ENCODE measurements at places on chromosomes 1 and 21.

DNA sequence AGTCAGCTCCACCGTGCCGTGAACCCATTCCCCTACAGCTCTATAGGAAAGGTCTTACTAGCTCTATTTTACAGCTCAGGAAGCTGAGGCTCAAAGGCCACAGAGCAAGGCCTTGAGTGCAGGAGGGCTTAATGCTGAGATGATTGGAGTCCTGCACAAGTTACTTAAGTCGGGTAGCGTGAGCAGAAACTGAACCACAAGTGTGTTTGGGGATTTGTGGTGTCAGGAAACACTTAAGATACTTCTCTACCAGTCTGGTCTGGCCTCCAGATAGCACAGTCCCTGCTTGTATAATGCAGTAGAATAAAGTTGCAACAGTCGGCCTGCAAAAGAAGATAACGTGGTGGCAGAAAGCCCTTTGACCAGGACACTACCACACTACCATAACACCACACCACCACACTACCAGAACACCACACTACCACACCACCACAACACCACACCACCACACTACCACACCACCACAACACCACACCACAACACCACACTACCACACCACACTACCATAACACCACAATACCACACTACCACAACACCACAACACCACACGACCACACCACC lies 118.1 kb downstream of the SPSB1 start:
- DNase-seq, result no peak

GRCh38 chr1:147647796-147648633 lies 22.3 kb downstream of the ACP6 start:
- no peak for DNase-seq

- no peak for DNase-seq
Measured at GRCh38 chr1:14460173-14460572, 138.3 kb upstream of the KAZN start.

DNA sequence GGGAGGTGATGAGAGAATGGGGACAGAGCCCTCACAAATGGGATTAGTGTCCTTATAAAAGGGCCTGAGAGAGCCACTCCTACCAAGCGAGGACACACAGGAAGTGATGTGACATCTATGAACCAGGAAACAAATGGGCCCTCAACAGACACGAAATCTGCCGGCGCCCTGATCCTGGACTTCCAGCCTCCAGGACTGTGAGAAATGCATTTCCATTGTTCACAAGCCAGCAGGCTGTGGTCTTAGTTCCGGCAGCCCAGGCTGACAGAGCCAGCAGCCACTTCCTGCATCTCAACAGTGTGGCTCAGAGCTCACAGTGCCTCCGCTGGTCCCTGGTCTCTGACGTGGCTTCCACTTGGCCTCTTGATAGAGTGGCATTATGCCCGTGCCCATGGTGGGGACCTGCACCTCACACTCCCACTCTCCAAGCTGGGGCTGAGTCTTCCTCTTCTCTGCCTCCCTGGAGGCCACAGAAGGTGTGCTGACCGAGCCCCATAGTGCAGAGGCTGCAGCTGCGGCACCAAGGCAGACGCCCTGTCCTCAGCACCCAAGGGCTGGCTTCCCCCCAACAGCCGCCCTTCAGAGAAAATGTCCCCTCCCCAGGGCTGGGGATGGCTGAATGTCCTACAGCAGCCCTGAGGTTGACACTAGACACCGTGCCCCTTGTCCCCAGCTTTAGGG lies 44.9 kb downstream of the ACOT7 start:
- DNase-seq, result no peak

- DNase-seq, result no peak
Measured at GRCh38 chr1:68281946-68282615, 49.8 kb upstream of the WLS start.

GRCh38 chr21:45952974-45953373 lies 28.6 kb upstream of the COL6A1 start:
- DNase-seq, result no peak

GRCh38 chr1:184210862-184211261 lies 159.3 kb downstream of the TSEN15 start:
- no peak for DNase-seq

DNA sequence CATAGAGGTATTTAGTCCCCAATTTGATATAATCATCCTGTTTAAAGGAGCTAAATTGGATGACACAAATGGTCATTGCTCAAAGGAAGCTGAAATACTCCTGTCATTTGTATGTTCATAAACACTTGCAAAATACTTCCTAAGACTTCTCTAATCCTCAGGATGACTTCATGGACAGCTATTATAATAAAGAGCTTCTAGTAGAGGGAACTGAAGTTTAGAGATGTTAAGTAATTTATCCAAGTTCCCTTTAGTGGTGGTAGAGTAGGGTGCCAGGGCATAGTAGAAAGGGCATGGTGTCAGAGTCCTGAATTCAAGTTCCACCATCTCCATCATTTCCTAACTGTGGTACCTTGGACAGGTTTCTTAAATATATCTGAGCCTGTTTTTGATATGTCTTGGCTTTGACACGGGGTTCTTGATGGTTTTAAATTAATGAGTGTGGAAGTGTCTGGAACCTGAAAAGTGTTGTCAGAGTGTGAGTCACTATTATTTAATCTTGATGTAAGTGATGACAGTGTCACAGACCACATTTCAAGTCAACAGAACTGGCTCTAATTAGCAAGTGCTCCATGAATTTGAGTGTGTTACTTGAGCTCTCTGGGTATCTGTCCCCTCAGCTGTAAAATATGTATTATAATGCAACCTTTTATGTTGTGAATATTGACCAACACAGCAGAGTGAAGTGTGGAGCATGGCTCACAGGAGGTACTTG lies 12.1 kb upstream of the GBP6 start:
- no peak for DNase-seq

- no peak for DNase-seq
Measured at GRCh38 chr1:243251539-243251938, 3.5 kb downstream of the CEP170 start.

GRCh38 chr1:37846647-37847339 lies 12.6 kb downstream of the MTF1 start:
- no peak for DNase-seq

DNA sequence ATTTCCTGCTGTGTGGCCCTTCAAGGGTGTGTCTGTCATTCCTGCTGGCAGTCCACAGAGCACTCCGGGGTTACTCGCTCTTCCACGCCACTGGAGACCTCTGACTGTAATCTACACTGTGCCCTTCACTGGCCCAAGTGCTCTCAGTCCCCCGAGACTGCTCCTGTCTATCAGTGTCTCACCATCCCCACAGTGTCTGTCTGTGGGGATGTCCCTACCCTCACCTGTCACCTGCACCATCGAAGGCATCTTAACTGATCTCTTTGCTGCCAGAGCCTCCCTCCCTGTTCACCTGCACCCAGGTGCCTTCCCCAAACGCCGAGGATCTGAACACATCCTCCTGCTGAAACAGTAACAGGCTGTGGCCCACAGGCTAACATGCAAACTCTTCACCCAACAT lies 136.7 kb downstream of the MATN1 start:
- DNase-seq, result no peak

GRCh38 chr1:94719926-94720793 lies 100.0 kb upstream of the SLC44A3 start:
- DNase-seq, result no peak

DNA sequence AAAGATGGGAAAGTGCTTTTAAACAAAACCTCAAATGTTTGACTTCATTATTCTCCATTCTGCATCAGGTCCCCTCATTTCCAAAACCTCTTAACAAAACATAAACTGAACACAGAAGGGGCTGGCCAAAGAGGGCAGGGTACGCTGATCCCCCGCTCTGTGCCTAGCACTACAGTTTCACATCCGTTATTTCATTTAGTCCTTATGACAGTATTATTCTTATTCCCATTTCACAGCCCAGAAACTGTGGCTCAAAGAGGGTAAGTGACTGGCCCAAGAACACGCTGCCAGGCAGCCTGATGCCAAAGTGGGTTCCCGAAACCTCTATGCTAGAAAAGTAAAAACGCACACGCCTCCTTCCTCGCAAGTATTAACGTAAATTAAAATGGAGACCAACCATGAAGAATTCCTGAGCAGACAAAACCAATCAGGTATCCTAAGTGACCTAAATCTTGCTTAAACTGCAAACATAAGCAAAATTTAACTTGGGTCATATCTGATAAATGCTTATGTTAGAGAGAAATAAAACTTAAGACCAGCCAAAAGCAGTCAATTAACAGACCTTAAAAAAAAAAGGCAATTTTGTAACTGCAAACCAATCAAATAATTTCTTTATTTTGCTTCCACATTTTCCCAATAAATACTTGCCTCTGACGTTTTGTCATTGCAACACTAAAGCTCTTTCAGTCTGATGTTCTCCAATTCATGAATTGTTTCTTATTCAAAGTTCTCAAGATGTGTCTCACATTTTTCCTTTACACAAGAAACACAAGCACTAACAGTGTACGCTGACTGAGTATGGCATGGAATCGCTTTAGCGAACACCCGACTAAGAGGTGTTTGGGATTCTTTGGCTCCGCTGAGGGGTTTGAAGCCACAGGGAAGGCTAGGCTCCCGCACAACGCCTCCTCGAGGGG lies 653 bp downstream of the CASP9 start:
- DNase-seq, result no peak

GRCh38 chr1:164515711-164516331 lies 43.2 kb upstream of the PBX1 start:
- no peak for DNase-seq

GRCh38 chr1:198437332-198437731 lies 103.1 kb downstream of the ATP6V1G3 start:
- DNase-seq, result no peak

DNA sequence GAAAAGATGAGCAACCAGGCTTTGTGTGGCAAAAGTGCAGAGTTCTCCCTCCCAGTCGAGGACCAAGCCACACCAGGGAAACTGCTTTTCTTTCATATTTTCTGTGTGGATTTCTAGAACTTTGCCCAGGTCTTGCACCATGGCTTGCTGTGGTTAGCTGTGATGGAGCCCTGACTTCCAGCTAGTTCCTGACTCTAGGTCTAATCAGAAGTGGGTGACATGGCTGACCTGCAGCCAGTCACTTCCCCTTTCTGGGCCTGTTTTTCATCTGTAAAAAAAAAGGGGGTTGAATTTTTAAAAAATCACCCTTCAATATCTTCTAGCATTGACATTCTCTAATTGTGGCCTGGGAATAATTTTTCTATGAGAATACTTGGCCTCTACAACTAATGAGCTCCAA lies 491.2 kb upstream of the USP24 start:
- no peak for DNase-seq

DNA sequence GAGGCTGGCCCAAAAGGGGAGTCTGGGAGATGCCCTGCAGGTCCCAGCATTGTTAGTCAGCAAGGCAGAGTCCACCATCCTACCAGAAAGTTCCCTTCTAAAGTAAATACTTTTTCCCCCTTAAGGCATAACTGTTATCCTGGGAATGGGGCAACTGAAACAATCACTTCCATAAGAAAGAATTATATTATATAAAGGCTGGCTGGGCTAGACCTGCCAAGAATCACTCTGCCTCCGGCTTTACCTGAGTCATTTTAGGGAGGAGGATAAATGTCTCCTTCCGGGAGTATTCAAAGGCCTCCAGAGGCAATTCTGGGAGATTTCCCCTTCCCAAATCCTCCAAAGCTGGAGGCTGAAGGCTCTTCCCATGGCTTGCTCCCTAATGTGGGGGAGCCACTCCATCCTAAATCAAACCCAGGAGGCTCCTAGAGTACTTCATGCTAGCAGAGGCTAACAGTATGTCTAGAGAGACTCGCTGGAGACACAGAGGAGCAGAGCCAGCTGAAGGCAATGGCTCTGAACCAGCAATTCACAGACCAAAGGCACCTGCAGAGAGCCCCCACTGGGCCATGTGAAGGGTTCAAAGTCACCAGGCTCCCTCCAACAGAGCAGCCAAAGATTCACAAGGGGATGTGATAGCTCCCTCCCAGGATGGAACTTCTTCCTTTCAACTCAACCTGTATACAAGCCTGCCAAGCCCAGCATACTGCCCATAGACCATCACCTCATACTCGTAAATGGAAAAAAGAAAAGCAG lies 116.0 kb downstream of the ASTN1 start:
- no peak for DNase-seq

- no peak for DNase-seq
Measured at GRCh38 chr1:4571263-4571662, 83.1 kb upstream of the AJAP1 start.

GRCh38 chr1:45492691-45493090 lies 1.7 kb upstream of the TESK2 start:
- DNase-seq, result no peak

DNA sequence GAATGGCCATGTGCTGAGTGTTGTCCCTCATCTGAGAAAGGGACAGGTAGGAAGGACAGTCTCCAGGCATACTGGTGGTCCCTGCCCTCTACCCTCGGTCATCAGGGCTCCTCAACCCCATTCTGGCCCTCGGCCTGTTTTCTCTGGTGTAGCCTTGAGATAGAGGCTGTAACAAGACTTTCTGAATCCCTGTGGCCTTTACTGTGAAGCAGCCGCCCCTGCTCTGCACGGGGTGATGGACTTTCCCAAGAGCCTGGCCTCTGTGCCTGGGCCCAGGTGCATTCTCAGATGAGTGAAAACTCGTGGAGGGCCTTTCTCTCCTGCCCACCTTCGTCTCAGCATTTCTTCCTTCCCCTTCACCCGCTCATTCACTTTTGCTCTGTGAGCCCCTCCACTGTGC lies 3.0 kb upstream of the CASQ1 start:
- no peak for DNase-seq

DNA sequence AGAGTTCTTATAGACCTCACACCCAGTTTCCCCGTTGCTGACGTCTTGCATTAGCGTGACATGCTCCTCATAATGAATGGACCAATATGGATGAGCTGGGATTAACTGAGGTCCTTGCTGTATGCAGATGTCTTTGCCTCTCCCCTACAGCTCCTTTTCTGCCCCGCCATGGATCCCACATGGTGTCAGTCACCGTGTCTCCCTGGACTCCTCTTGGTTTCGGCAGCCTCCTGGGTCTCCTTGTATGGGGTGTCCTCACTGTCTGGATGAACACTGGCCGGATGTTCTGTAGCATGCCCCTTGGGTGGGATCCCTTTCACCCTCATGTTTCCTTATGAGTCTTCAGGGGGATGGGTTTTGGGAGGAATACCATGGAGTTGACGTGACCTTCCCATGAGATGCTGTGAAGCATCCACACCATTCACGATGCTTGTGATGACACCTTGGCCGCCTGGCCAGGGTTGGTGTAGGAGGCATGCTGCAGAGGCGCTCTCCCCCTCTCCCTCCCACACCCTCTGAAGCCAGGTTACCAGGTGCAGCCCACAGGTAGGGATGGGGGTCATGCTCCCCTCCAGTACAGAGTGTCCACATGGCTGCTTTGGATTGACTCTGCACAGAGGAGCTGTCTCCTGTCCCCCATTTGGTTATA lies 4.4 kb downstream of the GJC2 start:
- peak; percentile 46 for DNase-seq
